ENCODE measurements at places on chromosomes 12 and 14.

GRCh38 chr12:54980341-54980740 lies 4.2 kb downstream of the TESPA1 start:
- no peak for DNase-seq

GRCh38 chr14:20680363-20680762 lies 4.0 kb upstream of the RNASE4 start:
- no peak for DNase-seq

DNA sequence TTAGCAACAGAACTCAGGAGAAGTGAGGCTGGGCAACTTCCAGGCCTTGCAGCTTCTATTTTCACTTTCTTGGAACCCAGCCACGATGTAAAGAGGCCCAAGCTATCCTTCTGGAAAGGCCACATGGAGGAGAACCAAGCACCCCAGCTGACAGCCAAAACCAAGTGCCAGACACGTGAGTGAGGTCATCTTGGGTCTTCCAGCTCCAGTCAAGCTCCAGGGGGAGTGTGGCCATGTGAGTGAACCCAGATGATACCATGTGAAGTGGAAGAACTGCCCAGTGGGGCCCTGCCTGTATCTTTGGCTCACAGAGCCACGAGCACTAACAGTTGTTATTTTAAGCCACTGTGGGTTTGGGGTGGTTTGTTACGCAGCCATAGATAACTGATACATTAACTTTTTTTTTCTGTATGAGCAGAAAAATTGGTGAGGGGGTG lies 126.8 kb upstream of the MAP1LC3B2 start:
- no peak for DNase-seq

DNA sequence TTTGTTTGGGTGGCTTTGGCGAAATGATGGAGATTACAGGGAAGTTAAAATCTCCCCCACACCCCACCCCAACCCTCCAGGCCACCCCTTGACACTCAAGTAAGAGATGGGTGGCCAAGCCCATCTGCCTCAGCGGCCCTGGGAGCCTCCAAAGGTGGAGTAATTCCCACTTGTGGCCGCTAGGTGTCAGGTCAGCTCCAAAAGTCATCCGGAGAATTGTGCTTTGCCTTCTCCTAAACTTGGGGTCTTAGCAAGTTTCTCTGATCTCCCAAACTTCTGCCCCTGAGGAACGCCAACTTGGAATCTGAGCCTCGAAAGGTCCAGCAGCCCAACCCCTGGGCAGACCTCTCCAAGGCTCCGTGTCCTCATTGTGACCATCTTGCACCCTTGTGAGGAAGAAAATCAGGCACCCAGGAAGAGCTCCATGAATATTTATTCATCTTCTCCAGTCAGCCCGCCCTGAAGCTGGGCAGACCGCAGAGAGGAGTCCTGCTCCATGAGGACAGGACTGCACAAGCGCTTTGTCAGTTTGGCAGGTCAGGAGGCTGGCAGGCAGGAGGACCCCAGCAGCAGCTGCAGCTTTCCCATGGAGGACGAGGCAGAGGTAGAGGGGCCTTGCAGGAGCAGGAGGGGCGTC lies 46.7 kb downstream of the LRRC74A start:
- peak; percentile 58 for DNase-seq

- DNase-seq = no peak
Observed at GRCh38 chr12:16606991-16607390, 1.0 kb upstream of the LMO3 start.

GRCh38 chr12:104740668-104741067 lies 217.4 kb downstream of the SLC41A2 start:
- DNase-seq = no peak

DNA sequence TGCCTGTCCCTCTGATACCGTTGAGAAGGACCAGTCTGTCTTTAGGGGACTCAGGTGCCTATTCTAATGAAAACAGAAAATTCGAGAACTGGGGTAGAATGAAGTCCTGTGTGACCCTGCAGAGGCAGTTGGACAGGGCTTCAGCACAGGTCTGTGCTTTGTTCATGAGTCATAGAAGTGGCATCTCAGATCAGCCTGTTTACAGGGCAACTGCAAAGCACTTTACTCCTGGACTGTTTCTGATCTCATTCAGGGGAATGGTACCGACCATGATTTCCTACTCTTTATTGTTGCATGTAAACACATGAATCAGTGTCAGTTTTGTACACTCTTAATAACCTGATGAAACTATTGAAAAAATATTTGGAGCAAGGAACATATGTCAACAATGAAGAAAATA lies 1517.0 kb downstream of the AACS start:
- no peak for DNase-seq

GRCh38 chr12:108857158-108857407 lies 300 bp downstream of the SSH1 start:
- DNase-seq = no peak

GRCh38 chr14:65366802-65367565 lies 45.5 kb upstream of the FUT8 start:
- DNase-seq = no peak

DNA sequence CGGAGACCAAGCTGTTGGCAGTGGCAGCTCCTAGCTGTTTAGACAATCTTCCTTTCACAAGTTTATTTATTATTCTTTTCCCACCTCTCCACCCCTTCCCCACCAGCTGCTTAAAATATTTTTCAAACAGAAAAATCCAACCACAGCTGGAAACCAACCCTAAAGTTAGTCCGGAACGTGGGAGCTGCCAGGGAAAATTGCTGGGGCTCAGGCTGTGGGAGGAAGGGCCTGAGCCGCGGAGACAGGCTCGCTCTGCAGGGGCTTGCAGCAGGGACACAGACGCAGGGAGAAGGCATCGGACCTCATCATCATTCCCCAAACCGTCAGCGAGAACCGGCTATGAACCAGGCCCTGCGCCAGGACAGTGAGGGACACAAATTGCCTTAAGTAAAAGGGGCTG lies 16.1 kb upstream of the TMEM106C start:
- no peak for DNase-seq

DNA sequence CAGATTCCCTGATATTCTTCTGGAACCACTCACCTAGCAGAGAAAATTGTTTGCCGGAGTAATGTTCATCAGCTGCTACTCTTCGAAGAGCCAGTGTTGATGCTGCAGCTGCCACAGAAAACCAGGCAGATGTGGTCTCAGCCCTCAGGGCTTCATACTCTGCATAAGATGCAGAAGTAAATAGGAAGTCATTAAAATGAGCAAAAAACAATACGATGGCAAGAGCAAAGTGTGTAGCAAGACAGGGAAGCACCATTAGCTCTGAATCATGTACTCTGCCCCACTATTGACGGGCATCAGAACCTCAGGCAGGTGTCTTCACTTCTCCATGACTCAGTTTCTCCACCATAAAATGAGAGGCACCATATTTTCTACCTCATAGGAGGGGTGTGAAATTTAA lies 991.6 kb upstream of the TMEM132C start:
- no peak for DNase-seq

DNA sequence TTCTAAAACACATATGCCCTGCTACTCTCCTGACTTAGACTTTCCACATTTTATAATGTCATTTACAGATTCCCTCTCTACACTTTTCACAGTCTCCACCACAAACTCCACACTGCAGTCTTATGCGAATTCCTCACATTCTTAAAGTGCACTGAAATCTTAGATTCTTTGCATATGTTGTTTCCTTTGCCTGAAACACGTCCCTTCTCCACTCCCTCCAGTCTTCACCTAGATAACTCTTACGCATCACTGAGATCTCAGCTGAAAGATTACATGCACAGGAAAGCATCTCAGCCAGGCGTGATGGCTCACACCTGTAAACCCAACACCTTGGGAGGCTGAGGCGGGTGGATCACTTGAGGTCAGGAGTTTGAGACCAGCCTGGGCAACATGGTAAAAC lies 3.8 kb upstream of the ARHGAP9 start:
- DNase-seq = no peak

- DNase-seq = no peak
Observed at GRCh38 chr12:82912406-82912805, 225.7 kb downstream of the TMTC2 start.

DNA sequence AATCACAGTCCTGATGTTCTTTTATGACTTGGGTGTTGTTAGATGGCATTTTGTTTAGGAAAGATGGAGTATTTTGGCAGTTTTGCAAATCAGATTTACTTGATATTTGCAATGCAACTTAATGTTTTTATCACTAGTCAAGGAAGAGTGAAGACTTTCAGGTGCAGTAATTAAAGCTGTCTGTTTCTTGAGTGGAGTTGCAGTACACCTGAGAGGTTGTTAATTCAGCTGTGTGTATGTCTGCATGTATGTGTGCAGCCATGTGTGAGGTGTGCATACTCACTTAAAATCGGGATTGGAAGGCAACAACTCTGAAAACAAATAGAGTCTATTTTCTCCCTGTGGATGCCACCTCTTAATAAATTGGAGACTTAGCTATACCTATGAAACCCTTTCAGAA lies 94.5 kb downstream of the RMST start:
- no peak for DNase-seq

DNA sequence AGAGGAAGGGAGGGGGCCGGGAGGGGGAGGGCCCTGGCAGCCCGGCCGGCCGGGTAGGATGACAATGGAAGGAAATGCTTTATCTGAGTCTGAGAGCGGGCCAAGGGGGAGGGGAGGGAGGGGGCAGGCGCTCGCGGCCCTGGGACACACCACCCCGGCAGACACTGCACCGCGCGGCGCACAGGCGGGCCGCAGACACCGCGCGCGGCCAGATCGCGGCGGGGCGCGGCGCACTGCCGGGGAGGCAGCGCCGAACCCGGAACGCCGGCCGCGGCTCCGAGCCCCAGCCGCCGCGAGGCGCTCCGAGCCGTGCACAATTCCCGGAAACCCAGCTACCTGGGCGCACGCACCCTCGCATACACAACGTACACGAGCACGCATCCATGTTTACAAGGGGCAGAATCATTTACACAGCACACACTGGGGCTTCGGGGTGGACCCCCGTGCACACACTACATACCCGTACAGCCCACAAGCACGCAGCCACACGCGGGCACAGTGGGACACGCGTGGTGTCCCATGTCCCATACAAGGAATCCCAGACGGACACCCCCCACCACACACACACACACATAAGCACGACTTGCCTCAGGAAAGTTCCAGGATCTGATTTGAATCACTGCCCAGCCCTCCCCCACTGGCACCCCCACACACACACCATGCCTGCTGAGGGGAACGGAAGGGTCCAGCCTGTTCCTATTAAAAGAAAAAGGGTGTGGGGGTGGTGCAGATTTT lies at the start of gene HDAC7:
Gene HDAC7, minus strand, starts transcription at position 8 of the 735 bp plus-strand sequence. CDS start 118 bp downstream, outside the sequence.
- peak; percentile 82 for DNase-seq

GRCh38 chr14:88351966-88352691 lies 29.1 kb upstream of the KCNK10 start:
- peak; percentile 85 for DNase-seq

GRCh38 chr12:121282072-121282742 lies 14.3 kb downstream of the CAMKK2 start:
- DNase-seq = no peak

GRCh38 chr12:131687346-131688125 lies 23.4 kb upstream of the SFSWAP start:
- no peak for DNase-seq

- no peak for DNase-seq
Observed at GRCh38 chr12:120979220-120979861, 998 bp downstream of the HNF1A start.

DNA sequence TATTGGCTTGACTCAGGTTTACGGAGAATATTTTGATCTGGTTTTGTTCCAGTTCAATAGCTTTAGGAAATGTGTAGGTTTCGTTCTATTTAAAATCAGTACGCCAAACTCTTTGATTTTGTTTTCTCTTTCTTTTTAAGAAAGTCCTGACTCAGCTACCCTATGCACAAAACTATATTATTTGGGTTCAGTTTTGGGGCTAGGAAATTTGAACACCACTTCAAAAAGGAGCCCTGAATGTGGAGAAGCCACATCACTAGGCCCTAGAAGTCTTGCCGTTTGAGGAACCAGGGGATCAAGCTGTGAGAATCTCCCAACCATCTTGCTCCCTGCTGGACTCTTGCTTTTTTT lies 168.2 kb upstream of the BCL2L14 start:
- no peak for DNase-seq

- DNase-seq = peak; percentile 54
Observed at GRCh38 chr12:49059299-49060171, 1.1 kb downstream of the KMT2D start.

DNA sequence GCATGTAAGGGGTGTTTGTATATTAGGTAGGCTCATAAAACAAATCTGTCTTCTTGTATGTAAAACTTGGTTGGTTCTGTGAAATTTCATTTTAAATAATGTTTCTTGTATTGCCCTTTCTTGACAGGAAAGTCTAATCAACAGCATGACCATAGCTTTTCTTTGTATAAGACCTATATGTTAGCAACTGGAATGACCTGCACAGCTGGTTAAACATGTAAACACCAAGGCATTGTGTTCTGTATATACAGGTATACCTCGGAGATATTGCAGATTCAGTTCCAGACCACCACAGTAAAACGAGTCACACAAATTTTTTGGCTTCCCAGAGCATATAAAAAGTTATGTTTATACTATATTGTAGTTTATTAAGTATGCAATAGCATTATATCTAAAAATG lies 183.6 kb downstream of the ERC1 start:
- no peak for DNase-seq

DNA sequence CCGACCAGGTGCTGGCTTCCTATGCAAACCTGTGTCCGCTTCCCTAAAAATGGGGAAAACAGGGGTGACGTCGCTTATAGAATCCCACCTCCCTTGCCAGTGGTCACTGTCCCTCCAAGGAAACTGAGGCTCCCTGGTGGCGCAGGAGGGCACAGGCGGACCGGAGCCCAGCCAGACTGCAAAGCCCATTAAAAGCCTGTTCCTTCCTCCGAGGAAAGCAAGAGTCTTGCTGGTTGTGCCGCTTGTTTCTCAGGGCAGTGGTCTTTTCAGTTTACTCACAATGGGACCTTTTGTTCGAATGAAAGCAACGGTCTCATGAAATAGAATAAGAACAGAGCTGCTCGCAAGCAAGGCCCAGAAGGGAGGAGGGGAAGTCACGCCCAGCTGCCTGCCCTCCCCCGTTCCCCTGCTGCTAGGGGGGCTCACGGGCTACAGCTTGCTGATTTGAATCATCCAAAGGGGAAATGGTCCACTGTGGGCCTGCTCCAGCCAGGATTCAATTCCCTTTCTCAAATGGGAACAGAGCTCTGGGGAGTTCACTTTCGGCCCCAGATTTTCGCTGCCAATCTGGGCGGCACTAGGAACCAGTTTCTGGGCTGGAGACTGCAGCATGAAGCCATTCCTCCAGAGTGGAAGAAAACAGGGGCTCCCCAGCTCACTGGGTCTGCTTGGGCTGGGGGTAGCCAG lies 4.6 kb upstream of the SELPLG start:
- DNase-seq = peak; percentile 93

DNA sequence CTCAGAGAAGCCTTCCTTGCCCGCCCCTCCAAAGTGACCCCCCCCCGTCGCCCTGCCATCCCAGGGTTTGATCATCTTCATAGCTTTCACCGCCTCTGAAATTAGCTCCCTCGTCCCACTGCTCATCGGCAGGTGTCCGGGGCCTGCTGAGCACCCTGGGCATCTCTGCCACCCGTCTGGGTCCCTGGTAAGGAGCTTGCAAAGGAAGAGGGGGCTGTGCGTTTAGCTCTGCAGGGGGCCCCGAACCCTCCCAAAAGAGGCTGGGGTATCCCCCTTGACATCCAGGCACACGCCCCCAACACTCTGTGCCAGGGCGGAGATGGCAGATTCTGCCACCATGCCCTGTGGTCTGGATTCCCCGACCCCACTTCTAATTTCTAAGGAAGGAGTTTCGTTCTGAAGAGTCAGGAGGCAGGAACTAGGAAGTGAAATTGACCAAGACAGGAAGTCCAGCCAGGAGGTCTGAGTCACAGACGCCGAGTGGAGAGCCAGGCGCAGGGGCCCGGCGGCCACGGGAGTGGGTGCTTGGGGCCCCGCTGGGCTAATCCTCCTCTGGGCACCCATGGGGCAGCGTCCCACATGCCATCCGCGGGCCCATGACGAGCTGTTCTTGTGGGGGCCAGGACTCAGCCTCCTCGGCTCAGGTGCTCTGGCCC lies 95.7 kb downstream of the RFLNA start:
- no peak for DNase-seq

- no peak for DNase-seq
Observed at GRCh38 chr14:63773504-63773903, 45.6 kb upstream of the SGPP1 start.

All from COLO829 (cell line).